NCI-H1417 treated with DMSO at 0.1 percent for 48 hours (cell line): ENCODE measurements at places on chromosomes 11 and 22.

GRCh38 chr11:109016724-109017123 lies 351.9 kb downstream of the DDX10 start:
- no peak for DNase-seq

GRCh38 chr11:87417951-87418350 lies 380.2 kb downstream of the TMEM135 start:
- DNase-seq = no peak

GRCh38 chr22:46946383-46946962 lies 184.0 kb downstream of the TBC1D22A start:
- DNase-seq = no peak

GRCh38 chr11:114847306-114847975 lies 169.1 kb downstream of the NXPE2 start:
- peak; percentile 12 for DNase-seq

DNA sequence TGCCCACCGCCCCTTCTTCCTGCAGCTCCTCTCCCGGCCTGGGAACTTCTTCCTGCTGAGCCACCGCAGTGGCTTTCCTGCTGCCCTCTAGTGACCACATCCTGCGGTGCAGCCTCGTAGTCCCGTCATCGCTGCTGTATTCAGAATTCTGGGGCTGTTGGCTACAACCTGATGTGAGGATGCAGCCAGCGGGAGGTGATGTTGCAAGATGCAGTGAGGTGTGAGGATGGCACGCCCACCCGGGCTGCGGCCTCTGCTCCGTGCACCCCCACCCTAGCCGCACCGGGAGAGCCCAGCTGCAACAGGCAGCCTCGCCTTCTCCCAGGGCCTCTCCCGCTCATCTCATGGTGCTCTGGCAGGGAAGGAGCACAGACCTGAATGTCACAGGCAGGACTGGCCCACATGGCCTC lies 10.1 kb downstream of the CHST1 start:
- DNase-seq = peak; percentile 7

GRCh38 chr22:28344918-28345703 lies 334.5 kb downstream of the TTC28 start:
- DNase-seq = no peak

DNA sequence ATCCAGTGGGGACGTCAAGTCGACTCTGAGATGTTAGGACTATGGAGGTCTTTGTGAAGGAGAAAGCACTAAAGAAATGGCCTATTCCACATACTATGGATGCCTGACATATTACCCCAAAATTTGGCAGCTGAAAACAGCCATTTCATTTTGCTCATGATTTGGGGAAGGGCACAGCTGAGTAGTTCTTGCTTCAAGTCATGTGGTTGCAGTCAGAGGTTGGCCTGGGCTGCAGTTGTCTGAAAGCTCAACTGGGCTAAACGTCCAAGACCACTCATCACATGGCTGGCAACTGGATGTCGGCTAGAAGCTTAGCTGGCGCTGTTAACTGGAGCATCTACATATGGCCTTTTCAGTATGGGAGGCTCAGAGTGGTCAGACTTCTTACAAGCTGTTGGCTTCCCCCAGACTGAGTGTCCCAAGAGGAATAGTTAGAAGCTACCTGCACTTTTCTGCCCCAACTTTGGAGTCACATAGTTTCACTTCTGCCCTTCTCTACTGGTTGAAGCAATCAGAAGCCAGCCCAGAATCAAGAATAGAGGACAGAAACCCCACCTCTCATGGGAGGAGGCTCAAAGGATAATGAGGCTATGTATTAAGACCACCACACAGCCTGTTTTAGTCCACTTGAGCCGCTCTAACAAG lies 14.1 kb downstream of the SLC35C1 start:
- no peak for DNase-seq

GRCh38 chr11:124736736-124737135 lies 3.0 kb upstream of the NRGN start:
- DNase-seq = no peak

GRCh38 chr11:117095284-117096161 lies 2.7 kb downstream of the SIK3 start:
- no peak for DNase-seq

- DNase-seq = no peak
Measured at GRCh38 chr11:2518111-2518982, 73.5 kb downstream of the KCNQ1 start.

DNA sequence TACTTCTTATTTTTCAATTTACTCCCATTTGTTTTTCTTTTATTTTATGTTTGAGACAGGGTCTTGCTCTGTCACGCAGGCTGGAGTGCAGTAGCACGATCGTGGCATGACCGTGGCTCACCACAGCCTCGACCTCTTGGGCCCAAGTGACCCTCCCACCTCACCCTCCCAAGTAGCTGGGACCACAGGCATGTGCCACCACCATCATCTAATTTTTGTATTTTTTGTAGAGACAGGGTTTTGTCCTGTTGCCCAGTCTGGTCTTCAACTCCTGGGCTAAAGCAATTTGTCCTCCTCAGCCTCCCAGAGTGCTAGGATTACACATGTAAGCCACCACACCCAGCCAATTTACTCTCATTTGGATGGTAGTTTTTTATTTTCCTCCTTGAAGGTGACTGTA lies 679.3 kb upstream of the CCDC179 start:
- DNase-seq = no peak

DNA sequence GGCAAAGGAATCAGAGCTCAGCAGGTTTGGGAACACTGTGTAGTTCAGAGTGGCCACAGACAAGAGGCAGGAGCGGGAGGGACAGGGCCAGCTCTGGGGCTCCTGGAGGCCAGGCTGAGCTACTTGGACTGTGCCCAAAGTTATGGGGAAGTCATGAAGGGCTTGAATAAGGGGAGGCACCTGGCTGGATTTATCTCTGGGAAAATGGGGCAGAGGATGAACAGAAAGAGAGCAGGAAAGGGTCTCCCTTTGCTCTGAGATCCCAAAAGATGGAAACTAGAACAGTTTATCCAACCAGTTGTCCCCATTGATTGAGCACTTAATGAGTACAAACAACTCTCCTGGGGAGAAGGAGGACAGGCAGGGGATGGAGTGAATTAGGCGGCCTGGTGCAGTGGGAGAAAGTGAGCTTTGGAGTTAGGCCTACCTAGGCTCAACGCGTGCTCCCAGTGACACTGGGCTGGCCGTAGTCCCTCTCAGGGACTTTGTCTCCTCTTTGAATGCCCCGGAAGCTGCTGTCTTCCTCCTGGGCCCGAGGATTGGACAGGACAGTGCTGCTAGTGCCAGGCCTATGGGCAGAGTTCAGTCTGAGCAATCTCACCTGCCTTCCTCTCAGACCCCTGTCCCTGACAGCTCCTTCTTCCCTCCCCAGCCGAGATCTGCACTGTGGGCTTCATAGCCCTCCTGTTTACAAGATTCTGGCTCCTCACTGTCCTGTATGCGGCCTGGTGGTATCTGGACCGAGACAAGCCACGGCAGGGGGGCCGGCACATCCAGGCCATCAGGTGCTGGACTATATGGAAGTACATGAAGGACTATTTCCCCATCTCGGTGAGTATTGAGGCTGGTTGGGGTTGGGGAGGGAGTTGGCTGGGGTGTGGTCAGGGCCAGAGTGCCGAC lies 2.0 kb downstream of the MOGAT2 start:
- DNase-seq = no peak

DNA sequence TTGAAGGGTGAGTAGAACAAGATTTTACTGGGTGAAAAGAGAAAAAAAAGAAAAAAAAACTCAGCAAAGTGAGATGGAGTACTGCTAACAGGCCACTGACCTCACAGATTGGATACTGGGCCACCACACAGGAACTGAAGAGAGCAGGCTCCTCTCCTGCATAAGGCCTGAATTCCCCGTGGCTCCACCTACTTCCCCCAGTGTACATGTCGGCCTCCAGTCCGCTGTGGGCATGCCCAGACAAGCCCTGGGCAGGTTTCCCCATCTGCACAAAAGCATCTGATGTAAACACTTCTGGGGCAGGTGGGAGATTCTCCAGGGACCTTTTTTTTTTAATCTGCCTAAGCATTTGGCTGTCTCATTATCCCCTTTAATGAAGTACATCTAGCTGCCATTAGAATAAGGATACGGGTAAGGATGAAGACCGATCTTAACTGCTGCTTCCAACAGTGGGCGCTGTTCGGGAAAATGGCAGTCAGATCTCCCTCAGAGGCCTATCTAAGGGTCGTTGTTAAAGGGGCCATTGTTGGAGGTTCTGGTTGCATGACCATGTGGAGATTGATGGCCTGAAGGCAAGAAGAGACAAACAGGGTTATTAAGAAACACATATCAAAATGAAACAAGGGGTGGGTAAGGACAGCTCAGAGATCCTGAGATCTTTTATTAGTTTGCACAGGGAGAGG lies 48.5 kb downstream of the MS4A13 start:
- peak; percentile 9 for DNase-seq
